ENCODE measurements at places on chromosomes 3 and 15. TPM values are rescaled to one million over a fixed set of nuclear protein-coding genes. Genes with fewer than 3 reads are reported as not detected.

The CSTA gene
- not detected for total RNA-seq

The LEKR1 gene
- 0.59 TPM for total RNA-seq

The EPM2AIP1 gene
- total RNA-seq, result 20.5 TPM

The GPR62 gene
- 0.19 TPM for total RNA-seq

The GP5 gene
- not detected for total RNA-seq

The OXTR gene
- total RNA-seq, result 48.8 TPM

The MESP2 gene
- 0.36 TPM for total RNA-seq

The LRRC31 gene
- not detected for total RNA-seq

The EPHB3 gene
- total RNA-seq, result 7.2 TPM

The CHRNA7 gene
- 1.5 TPM for total RNA-seq

The KLHDC8B gene
- 35.1 TPM for total RNA-seq

The SI gene
- not detected for total RNA-seq

The FAM81A gene
- 0.54 TPM for total RNA-seq

The ZKSCAN7 gene
- total RNA-seq, result 6.8 TPM

The IL17RE gene
- total RNA-seq, result 1.6 TPM

The MCF2L2 gene
- 2.6 TPM for total RNA-seq

The FILIP1L gene
- 122 TPM for total RNA-seq

The NCKIPSD gene
- total RNA-seq, result 27.2 TPM

The ERC2 gene
- 1.6 TPM for total RNA-seq

The IL20RB gene
- 0.94 TPM for total RNA-seq

The CD200 gene
- 1.8 TPM for total RNA-seq

The CHRM5 gene
- total RNA-seq, result not detected

The ITIH4 gene
- 8.3 TPM for total RNA-seq

The JAGN1 gene
- 20.3 TPM for total RNA-seq

The RTP3 gene
- not detected for total RNA-seq

The ALDH1L1 gene
- 0.51 TPM for total RNA-seq

The SERPINI2 gene
- total RNA-seq, result not detected

The KBTBD12 gene
- total RNA-seq, result not detected

The FETUB gene
- not detected for total RNA-seq

The MST1R gene
- total RNA-seq, result 0.55 TPM

The GHSR gene
- total RNA-seq, result not detected

The SERINC4 gene
- total RNA-seq, result not detected

The RTP4 gene
- not detected for total RNA-seq

The SERPINI1 gene
- 2.4 TPM for total RNA-seq

The SPTBN5 gene
- total RNA-seq, result 2.2 TPM

The CX3CR1 gene
- 0.12 TPM for total RNA-seq

The TGM5 gene
- not detected for total RNA-seq

The TRH gene
- not detected for total RNA-seq

The ASTE1 gene
- total RNA-seq, result 6.6 TPM

The GASK1A gene
- total RNA-seq, result not detected

The DNAJB8 gene
- not detected for total RNA-seq

The SEMA5B gene
- total RNA-seq, result 68.4 TPM

The CLDN18 gene
- not detected for total RNA-seq

The LIPH gene
- total RNA-seq, result 0.40 TPM

The THBS1 gene
- 2,311 TPM for total RNA-seq

The LRRIQ4 gene
- total RNA-seq, result not detected

The CYP8B1 gene
- total RNA-seq, result not detected

The KLHL6 gene
- not detected for total RNA-seq

The AKAP13 gene
- 81.3 TPM for total RNA-seq

The MEX3B gene
- total RNA-seq, result 52.7 TPM

The PP2D1 gene
- not detected for total RNA-seq

The EFCAB12 gene
- total RNA-seq, result not detected

The FOXB1 gene
- not detected for total RNA-seq

The C3orf22 gene
- not detected for total RNA-seq

The MOBP gene
- not detected for total RNA-seq

The GRAMD1C gene
- 2.3 TPM for total RNA-seq

The CLDN1 gene
- 13.1 TPM for total RNA-seq

The ADPRH gene
- 5.3 TPM for total RNA-seq

The GOLGA8A gene
- total RNA-seq, result 106 TPM
